ENCODE measurements at places on chromosomes 2 and 18.

- DNase-seq: peak; percentile 79
These were observed 206.5 kb downstream of the SETBP1 start for GRCh38 chr18:44887227-44887631.

- DNase-seq: no peak
These were observed 2.0 kb downstream of the LYPD6B start for GRCh38 chr2:149040451-149040850.

DNA sequence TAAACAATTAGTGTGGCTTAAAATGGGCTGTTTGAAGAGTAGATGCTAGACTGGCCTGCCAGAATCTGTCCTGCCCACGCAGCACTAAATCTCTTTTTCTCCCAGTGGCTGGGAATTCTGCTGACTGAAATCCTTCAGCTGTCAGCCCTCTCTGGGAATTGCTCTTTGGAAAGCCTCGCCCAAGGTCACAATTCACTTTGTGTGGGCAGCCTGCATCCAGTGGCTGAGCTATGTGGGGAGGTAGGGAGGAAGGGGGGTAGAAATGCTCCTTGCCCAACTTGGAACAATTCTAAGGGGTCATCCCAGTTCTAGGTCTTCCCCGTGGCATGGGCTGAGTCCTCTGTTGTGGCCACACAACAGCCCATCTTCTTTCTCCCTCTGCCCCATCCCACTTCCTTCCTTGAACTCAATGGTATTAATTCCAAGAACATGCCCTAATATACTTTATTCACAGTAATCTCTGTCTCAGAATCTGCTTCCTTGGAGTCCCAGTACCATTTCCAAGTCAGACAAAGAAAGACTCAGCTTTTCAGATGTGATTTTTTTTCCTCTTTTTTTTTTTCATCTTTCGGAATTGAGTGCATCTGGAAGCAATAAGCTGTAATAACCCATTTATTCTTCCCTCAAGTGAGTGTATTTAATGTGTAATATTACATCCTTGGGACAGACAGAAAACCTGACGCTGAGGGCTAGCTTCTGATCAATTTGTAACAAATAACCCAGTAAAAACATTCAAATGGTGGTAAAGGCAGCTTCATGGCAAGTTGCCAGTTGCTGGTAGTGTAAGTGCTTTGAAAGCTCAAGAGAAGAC, 189.4 kb downstream of the GPD2 start:
- no peak for DNase-seq

GRCh38 chr2:75221862-75222261, 22.5 kb upstream of the TACR1 start:
- DNase-seq: peak; percentile 17

GRCh38 chr18:11091746-11092145, 57.6 kb downstream of the PIEZO2 start:
- no peak for DNase-seq

GRCh38 chr2:174981331-174981730, 23.9 kb downstream of the CHN1 start:
- DNase-seq: no peak

DNA sequence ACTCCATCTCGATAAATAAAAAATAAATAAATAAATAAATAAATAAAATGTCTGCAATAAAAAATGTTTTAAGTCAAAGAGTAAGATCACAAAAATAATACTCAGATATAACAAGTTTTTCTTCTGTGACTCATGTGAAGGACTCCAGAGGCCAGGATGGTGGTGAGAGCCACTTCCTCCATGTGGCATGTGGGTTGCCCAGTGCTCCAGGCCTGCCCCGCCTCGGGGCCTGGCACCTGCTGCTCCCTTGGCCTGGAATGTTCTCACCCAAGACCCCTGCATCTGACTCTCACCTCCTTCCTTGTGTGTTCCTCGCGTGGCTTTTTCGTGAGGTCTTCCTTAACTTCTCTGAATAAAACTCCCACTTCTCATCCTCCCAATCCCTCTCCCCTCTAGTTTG, 77.4 kb upstream of the LDLRAD4 start:
- DNase-seq: no peak

- peak; percentile 90 for DNase-seq
These were observed 34.2 kb upstream of the NCOA1 start for GRCh38 chr2:24456599-24457556.

GRCh38 chr18:9869715-9870430, 15.9 kb upstream of the TXNDC2 start:
- DNase-seq: peak; percentile 48

- peak; percentile 58 for DNase-seq
These were observed 77.1 kb downstream of the SPATS2L start for GRCh38 chr2:200383380-200384110.

GRCh38 chr2:72263776-72264060, 116.1 kb upstream of the CYP26B1 start:
- peak; percentile 55 for DNase-seq

GRCh38 chr2:95215018-95215612, 7.8 kb downstream of the ZNF892 start:
- DNase-seq: no peak

GRCh38 chr2:64646007-64646880, 7.5 kb downstream of the SERTAD2 start:
- peak; percentile 87 for DNase-seq

- peak; percentile 83 for DNase-seq
These were observed 66.7 kb upstream of the RMDN2 start for GRCh38 chr2:37858400-37858711.
